Esophagus squamous epithelium (tissue), 5 donors: ENCODE measurements at places on chromosomes 16 and 17. TPM values are rescaled to one million over a fixed set of nuclear protein-coding genes. Genes with fewer than 3 reads are reported as not detected.

DNA sequence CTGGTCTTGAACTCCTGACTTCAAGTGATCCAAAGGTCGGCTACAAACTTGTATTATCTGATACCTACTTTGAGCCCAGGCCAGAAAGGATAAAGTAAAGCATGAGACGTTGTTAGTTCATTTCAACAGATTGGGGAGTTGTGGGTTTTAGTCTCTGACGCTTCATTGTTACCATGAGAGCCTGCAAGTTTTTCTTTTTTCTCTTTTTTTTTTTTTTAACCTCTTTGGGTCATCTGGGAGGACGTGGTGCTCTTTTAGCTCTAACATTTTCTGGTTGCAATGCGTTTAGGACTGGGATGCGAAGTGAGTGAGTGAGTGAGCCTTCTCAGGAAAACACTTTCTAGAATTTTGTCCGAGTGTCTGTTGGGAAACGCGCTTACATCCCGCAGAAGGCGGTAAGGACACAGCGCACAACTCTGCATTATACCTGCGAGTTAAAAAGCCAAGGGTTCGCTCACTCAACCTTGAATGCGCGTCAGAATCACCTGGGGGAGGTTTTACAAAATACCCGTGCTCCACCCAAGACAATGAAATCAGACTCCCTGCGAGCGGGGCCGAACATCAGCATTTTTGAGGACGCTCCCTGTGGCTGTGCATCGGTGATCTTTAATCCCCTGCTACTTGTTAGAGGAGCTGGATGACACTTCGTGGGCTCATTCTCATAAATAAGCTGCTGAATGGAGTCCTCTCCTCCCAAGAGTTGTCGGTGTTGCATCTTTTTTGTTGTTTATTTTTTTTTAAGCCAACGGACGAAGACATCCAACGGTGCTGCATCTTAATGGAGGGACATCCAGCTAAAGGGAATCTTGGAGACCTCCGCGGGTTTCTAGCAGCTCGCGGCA, 629 bp upstream of the RNF135 start:
- no peak for DNase-seq

DNA sequence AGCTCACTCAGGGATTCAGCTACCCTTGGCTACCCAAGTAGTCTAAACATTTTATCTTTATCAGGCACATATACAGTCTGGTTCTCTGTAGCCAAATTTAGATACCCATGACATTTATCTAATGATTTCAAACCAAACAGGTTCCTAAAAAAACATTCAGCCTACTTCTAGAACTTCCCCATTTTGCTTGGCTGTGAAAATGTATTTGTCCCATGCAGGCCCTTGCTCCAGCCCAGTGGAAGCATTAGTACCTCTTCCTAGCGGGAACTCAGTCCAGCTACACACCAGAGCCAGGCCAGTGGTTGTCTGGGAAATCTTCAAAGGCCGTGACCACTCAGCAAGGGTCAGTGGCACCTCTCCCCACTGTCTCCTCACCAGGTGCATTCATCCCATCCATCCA, 26.2 kb upstream of the NAGLU start:
- no peak for DNase-seq

CHST4 gene
- 2.6 TPM for total RNA-seq

KRT33A gene
- total RNA-seq, result 2.7 TPM

GRCh38 chr17:40062329-40063186, at the start of gene THRA:
THRA (plus strand) TSS chr17:40062965; CDS start chr17:40074489, 11,524 bp downstream.
- no peak for DNase-seq

GRCh38 chr17:9842057-9842758, 16.5 kb downstream of the GLP2R start:
- DNase-seq, result no peak

FAM20A gene
- total RNA-seq, result 15.3 TPM

KCNAB3 gene
- not detected for total RNA-seq

GRCh38 chr17:8189041-8189710, 804 bp downstream of the BORCS6 start:
- DNase-seq, result no peak

DNA sequence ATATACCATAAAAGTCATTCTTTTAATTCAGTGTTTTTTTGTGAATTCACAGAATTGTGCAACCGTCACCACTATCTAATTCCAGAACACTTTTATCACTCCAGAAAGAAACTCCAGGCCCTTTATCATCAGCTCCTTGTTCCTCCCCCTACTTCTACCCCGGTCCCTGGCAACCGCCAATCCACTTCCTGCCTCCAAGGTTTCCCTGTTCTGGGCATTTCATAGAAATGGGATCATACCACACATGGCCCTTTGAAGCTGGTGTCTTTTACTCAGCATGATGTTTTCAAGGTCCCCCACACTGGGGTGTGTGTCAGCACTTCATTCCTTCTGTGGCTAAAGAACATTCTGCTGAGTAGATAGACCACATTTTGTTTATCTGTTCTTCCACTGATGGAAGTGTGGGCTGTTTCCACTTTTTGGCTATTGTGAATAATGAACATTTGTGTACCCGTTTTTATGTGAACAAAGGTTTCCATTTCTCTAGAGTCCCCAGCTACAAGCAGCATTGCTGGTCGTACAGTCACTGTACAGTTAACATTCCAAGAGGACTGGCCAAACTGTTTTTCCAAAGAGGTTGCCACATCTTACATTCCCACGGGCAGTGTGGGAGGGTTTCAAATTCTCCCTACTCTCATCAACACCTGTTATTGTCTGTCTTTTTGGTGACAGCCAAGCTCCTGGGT, 75.8 kb upstream of the ZNF469 start:
- DNase-seq, result no peak

COL1A1 gene
- total RNA-seq, result 20.8 TPM

CSH2 gene
- total RNA-seq, result not detected

GRCh38 chr17:49510720-49511110, 15.6 kb downstream of the NGFR start:
- no peak for DNase-seq

DNA sequence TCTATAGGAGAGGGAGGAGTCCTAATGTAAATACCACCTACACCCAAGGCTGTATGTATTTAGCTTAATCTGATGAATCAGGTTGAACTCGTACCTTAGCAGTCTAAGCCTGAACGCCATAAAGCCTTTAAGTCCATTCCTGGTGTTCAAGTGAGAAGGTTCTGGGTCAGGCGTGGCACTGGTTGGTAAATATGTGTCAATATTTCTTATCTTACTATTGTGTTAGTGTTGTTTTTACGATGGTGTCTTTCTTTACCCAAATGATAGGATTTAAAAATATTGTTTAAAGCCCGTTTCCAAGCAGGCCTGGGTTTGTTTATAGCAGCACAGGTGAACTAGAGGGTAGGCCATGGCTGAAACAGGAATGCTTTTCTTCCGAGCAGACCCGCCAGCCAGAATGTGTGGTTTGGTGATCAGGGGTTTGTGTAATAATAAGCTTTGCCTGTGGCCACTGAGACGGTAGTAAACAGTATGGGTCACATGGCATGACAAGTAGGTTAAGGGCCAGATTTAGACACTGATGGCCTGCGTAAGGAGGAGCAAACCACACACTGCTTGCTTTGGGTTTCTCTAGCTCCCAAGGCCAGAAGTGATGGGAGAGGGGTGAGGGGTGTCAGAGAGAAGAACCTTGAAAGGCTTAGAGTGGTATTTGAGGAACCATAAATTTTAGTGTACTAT, 3.3 kb downstream of the TMEM94 start:
- no peak for DNase-seq

DNA sequence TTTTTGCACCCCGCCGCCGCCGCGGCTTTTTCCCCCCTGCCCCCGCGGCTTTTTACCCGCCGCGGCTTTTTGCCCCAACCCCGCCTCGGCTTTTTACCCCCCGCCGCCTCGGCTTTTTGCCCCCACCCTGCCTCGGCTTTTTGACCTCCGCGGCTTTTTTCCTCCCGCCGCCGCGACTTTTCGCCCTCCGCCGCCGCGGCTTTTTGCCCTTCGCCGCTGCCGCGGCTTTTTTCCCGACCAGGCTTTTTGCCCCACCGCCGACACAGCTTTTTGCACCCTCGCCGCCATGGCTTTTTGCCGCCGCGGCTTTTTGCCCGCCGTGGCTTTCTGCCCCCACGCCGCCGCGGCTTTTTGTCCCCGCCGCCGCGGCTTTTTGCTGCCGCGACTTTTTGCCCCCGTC, 137.0 kb upstream of the TP53TG3D start:
- DNase-seq, result no peak

- no peak for DNase-seq
Measured at GRCh38 chr17:56672195-56672594, 78.7 kb downstream of the NOG start.

GRCh38 chr17:82825540-82826124, 14.2 kb downstream of the ZNF750 start:
- DNase-seq, result no peak

ELAC2 gene
- total RNA-seq, result 56.9 TPM

DNA sequence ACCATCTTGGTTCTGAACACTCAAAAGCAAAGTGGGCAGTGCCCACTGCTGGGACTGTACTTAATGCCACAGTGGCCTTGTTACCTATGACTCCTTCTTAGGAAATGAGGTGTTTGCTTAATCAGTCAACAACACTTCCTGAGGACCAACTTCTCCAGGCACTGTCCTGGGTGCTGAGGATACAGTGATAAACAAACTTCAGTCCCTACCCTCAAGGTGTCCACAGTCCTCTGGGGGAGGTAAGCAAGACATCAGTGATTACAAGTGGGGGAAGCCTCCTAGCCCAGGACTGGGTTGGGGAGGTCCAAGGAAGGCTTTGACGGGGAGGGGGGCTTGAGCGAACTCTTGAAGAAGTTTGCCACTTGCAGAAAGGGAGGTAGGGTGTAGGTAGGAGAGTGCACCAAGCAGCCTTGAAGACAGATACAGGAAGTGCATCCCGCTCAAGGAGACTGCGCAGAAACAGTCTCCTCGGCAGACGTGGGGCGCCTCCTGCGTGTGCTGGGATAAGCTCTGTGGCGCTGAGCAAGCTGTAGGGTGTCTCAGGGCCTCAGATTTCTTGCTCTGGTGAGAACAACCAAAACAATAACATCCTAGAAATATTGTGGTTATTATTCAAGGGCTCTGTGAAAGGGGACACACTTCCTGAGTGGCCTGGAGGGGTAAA, 2.6 kb upstream of the ABCC3 start:
- no peak for DNase-seq

- DNase-seq, result no peak
Measured at GRCh38 chr17:14211801-14212200, 24.9 kb downstream of the CDRT15 start.

TRIM25 gene
- 38.0 TPM for total RNA-seq

ODAD4 gene
- total RNA-seq, result not detected

GRCh38 chr16:67286441-67287235, 7.3 kb downstream of the PLEKHG4 start:
- no peak for DNase-seq

GRCh38 chr16:27102701-27103575, 36.2 kb downstream of the C16orf82 start:
- no peak for DNase-seq

SF3B3 gene
- 145 TPM for total RNA-seq

GNAO1 gene
- total RNA-seq, result 0.50 TPM

DNA sequence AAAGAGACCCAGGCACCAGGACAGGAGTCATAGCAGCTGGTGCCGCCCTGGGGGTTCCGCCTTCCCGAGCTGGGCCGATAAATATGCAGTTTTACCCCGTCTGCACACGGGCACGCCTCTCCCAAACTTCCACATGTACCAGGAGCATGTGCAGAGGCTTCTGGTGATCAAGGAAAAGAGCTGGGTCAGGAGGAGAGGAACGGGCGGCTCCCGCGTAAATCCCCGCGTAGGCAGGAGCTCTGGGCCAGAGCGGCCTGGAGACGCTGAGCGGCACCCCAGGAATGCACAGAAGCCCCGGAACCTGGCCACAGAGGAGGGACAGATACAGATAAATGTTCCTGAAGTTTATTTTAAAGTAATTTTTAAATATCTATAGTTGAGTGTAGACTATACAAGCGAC, 46.6 kb upstream of the METRNL start:
- DNase-seq, result no peak
